ENCODE measurements at places on chromosomes 11 and 22. TPM values are rescaled to one million over a fixed set of nuclear protein-coding genes. Genes with fewer than 3 reads are reported as not detected.

- no peak for DNase-seq
Observed at GRCh38 chr11:81222491-81222890, 1511.2 kb downstream of the FAM181B start.

DNA sequence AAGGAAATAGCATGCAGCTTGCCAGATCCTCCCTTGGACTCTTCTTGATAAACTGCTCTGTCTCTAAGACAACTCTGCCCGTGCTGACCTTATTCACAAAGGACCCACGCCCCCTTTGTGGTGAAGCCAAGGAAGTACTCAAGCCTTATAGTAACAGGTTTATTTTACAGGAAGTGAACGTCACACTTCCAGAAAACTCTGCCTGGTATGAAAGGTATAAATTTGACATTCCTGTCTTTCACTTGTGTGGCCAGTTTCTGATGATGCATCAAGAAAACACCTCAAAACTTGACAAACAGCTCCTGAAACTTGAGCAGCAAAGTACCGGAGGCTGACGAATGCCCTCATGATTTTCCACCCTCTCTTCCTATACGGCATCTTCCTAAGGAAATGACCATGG is 12.5 kb upstream of the PELI3 start:
- DNase-seq: no peak

SYT13 gene
- 0.37 TPM for total RNA-seq

DNA sequence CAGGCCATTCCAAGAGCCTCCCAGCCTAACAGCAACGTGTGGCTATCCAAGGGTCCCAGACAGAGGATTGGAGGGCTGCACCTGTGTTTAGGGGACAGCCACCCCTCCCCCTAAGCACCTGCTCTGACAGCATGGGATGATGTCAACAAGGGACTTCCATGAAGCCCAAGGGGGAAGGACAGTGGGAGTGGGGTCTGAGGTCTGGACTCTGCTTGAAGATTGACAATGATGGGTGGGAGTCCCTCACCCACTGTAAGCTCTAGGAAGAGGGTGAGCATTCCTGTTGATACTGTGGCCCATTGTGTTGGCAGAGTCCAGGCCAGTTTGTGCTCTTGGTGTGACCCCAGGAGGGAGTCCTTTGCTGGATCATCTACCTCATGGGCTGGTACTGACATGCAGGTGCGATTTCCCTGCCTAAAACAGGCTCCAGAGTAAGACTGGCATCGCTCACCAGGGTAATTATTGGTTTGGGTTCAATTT is 46.9 kb upstream of the TUB start:
- DNase-seq: no peak

- DNase-seq: no peak
Observed at GRCh38 chr11:64622681-64623080, 31.7 kb downstream of the SLC22A12 start.

NFAM1 gene
- 0.79 TPM for total RNA-seq

HEPN1 gene
- not detected for total RNA-seq

DNA sequence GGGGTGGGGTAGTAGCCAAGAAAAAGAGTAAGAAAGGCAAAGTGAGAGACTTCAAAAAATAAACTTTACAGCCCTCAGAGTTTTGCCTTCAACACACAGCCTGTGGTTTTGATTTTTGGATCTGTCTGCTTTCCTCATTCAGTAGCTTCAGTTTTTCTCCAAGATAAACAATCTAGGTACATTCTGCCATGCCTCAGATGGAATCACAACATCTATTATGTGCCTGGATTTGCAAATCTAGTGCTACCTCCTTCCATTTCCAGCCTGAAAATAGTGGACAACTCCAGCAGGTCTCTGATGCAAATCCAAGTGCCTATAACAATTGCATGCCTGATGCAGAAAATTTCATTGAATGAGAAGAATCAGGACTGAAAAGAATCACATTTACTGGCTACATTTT is 206.6 kb upstream of the GUCY1A2 start:
- DNase-seq: no peak

DNA sequence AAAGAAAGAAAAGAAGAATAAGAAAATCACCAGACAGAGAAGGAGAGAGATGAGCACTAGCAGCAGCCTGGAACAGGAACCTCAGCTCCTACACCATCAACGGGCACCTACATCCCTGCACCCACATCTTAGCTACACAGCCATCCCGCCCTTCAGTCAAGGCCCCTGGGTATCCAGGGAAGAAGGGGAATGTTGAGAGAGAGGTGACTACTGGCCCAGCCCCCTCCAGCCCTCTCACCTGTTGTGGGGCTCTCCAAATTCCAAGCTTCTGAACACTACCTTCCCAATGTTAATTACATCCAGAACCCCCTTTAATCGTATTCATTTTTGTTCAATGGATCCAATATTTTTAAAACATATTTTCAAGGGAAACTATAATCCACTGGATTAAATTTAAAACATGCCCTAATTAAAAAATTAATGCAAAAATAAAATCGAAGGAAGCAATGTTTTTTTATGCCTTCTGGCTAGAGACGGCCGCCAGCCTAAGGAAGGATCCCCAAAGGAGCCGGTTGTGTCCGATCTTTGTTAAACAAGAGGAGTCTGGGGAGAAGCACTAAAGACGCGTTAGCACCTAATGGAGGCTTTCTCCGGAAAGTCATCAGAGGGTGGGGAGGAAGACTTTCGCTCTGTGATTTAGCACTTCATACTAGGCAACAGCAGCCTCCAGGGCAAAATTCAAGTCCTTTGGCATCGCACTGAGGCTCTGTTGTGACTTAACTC is 9.5 kb downstream of the TPST2 start:
- DNase-seq: no peak

OPCML gene
- 2.3 TPM for total RNA-seq

RIN1 gene
- total RNA-seq: 2.9 TPM

- DNase-seq: no peak
Observed at GRCh38 chr11:57979532-57980079, 44.1 kb upstream of the OR9Q1 start.

DNA sequence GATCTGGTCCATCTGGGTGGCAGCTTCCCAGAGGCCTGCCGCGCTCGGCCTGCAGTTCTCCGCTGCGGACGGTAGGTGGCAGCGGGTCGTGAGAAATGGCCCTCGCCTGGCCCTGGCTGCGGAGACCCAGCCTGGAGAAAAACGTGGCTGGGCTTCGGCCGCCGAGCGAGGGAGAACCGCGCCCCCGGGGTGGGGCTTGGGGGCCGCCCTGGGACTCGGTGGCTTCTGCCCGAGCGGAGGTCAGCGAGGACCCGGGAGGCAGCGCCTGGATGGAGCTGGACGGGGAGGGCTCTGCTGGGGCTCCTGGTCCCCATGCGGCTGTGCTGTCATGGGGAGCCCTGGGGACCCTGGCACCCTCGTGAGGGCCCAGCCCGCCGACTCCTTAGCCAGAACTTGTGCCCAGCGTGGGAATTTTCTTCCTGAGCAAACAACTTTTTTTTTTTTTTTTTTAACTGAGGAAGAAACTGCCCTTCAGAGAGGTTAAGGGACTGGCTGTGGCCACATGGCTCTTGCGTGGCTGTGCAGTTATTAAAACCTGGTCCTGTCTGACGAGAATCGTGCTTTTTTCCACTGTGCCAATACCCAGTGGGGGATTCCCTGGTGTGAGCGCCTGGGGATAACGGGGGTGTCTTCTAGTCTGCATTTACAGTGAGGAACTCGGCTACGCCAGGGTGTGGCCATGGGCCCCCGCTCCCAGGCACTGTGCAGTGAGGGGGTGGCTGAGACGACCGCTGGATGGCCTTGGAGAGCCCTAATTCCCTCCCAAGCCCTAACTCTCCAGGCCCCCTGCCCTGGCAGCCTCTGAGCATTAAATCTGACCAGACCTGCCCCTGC is 535.6 kb downstream of the INSC start:
- DNase-seq: peak; percentile 72

GRCh38 chr11:134250246-134250645 is 2.9 kb downstream of the THYN1 start:
- no peak for DNase-seq

GRCh38 chr11:79242616-79243015 is 198.2 kb downstream of the TENM4 start:
- no peak for DNase-seq

GRCh38 chr11:36098087-36098486 is 154.2 kb downstream of the LDLRAD3 start:
- DNase-seq: no peak

- no peak for DNase-seq
Observed at GRCh38 chr22:47849576-47849975, 1087.1 kb downstream of the TBC1D22A start.

DNA sequence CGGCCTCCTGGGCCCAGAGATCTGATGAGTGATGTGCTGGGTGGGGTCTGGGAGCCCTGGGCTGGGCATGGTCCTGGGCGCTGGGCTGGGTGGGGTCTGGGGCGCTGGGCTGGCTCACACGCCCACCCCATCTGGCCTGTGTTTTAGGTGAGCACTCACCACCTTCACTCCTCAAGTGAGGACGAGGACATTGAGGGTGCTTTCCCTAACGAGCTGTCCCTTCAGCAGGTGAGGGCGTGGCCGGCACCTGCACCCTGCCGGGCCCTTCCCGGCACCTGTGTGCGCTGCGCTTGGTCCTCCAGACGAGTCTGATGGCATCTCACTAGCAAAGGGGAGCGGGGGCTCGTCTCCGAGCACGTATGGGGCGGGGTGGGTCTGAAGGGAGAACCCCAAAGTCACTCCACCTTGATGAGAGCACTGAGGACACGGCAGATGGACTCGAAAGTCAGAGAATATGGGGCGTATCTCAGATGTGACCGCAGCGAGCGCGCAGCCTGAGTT is 37.9 kb downstream of the SBF1 start:
- DNase-seq: no peak

DNA sequence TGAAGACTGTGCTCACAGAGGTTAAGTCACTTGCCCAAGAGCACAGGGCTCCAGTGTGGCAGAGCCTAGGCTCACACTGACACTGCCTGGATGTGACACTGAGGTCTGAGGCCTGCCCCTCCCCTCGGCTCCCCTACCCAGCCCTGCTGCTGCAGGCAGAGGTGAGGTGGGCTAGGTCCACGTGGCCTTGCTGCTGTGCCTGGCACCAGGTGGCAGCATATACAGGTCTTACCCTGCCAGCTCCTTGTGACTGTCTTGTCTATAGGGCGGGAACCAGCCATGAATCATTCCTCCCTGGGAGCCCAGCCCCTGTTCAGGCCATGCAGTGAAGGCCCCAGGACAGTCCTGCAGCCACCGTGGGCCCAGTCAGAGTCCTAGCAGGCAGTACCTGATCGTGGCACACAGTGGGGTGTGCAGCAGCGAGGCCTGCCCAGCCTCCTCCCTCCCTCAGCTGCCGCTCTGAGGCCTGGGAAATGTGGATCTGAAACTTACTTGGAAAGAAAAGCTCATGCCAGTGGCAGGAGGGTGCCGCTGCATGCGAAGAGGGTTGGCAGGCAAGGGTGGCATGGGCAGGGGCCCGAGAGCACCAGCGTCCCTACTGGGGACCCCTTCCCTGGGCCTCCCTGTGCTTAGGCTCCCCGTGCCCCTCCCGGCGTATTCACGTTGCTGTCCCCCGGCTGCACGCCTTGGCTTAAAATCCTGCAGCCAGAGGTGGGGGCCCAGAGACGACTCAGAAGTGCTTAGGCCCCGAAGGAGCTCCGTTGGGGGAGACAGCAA is 1.2 kb upstream of the CERK start:
- DNase-seq: no peak

CTSF gene
- total RNA-seq: 22.8 TPM

- DNase-seq: no peak
Observed at GRCh38 chr11:109153836-109154235, 268.2 kb upstream of the C11orf87 start.

DNA sequence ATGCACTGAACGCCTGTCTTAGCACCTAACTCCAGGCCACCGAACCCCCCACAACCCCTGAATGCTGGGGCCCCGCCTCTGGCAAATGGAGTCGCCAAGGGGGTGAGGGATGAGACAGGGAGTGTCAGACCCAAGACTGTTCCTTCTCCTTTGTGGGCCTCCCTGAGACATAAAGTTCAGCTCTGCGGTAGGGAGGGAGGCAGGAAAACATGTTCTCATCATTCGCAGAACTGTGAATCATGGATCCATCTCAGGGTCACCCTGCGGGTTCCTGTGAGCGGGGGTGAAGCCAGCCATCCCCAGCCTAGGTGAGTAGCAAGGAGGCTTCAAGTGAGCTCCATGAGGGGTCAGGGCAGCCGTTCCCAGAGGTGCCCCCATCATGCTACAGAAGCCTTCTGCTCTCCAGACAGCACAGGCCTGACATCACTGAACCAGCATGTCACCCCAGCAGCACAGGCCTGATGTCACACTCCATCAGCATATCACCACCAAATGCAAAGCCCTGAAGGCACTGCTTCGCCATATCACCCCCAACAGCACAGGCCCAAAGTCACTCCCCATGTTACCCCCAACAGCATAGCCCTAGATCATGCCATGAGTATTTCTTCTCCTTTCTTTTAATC is 27.2 kb downstream of the TMPRSS6 start:
- DNase-seq: no peak

DNA sequence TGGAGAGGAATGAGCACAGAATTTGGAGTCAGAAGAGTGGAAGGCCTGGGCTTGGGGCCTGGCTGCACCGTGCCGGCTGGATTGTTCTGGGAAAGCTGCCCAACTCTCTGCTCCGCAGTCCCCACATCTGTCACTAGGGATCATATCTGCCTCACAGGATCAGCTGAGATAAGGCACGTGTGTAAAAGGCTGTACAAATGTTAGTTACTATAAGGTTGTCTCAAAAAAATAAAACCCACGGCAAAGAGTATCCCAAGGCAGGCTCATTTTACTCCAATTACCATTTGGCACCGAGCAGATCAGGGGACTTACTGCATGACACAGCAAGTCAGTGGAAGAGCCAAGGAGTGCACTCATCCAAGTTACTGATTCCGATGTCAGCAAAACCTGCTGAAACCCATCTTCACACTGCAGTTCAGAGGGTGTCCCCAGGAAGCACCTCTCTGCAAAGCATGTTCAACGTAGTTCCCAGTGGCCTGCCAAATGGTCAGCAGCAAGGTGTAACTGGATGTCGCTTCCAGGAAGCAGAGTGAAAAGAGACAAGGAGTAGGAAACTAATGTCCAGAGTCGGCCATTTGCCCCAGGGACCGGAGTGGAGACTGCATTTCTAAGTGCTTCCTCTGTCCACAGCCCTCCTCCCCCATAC is 18.1 kb upstream of the MRTFA start:
- no peak for DNase-seq

GRCh38 chr22:50058906-50059880 is 1.1 kb upstream of the TTLL8 start:
- peak; percentile 5 for DNase-seq

OR6Q1 gene
- total RNA-seq: not detected

DNA sequence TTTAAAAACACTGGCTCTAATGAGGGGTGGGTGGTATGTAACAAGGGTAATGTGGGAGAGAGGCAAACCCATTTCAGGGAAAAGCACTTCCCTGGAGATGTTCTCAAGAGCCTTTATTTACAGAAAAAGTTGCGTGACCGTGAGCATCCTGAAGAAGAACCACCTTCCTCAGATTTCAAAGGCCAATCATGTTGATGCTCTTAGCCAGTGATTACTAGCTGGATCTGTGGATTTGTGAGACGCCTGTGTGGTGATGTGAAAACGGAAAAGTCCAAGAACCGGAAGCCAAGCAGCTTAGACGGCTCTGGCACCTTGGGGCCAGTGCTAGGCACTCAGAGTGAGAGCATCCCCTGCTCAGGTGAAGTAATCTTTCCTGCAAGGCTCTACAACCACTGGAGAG is 12.6 kb upstream of the UBASH3B start:
- DNase-seq: no peak

MED15 gene
- total RNA-seq: 34.0 TPM
